IPS-NIHi11 (cell line): ENCODE measurements at places on chromosomes 2 and 18.

GRCh38 chr2:233075966-233076339 is 15.8 kb downstream of the INPP5D start:
- peak; percentile 56 for DNase-seq

DNA sequence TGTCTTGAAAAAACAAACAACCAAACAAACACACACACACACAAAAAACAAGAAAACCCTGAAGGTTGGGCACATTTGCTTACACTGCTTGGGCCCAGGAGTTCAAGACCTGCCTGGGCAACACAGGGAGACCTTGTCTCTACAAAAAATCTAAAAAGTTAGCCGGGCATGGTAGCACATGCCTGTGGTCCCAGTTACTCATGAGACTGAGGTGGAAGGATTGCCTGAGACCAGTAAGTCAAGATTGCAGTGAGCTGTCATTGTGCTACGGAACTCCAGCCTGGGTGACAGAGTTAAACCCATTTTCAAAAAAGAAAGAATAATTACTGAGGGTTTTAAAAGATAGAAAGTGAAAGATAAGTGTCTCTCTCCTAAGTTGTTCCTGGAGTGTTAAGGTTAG is 103.4 kb downstream of the MBD5 start:
- no peak for DNase-seq

DNA sequence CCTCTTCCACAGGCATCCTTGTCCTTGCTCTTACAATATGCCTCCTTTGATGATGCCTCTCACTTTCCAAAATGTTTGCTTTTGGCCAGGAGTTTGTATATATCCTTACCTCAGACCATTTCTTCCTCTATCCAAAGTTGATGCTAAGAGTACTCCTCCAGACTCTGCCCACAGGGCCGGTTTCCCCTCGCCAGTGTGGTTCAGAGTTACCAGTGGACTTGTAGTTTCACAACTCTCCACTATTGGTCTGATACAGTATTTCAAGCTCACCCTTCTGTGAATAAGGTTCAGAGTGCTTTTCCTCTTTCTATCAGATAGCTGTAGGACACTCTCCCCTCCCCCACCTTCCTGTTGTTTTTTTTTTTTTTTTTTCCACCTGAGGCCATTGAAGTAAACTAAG is 42.2 kb upstream of the LINC00305 start:
- DNase-seq, result no peak

DNA sequence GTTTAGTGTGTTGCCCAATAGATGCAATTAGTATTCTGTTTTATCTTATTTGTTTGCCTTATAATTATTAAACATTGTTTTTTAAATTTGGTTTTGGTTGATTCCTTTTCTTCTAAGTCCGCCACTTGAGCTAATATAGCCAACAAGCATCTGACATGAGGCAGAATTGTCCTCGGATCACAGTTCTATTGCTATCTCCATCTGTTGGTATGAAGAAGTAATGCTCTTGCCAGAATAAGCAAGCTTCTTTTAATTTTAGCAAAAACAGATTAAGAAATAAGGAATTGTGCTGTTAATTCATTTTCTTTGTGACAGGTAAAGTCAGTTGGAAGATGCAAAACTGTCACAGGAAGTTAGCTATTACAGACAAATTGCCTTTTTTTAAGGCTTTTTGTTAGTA is 54.3 kb downstream of the R3HDM1 start:
- no peak for DNase-seq

- no peak for DNase-seq
Measured at GRCh38 chr18:59518705-59519104, 159.6 kb upstream of the LMAN1 start.

DNA sequence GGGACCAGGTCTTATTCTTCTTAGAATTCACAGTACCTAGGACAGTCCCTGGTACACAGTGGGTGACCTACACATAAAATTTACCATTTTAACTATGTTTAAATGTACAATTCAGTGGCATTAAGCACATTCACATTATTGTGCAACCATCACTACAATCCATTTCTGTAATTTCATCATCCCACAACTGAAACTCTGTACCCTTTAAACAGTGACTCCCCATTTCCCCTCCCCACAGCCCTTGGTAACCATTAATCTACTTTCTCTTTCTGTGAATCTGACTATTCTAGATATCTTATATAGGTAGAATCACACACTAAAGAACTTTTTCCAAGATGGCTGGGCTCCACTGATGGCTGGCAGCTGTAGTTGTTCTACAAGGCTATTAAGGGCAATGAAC is 41.6 kb downstream of the GFPT1 start:
- DNase-seq, result no peak

- no peak for DNase-seq
Measured at GRCh38 chr2:67251741-67252140, 145.4 kb upstream of the ETAA1 start.

GRCh38 chr2:8619071-8619470 is 62.8 kb upstream of the ID2 start:
- no peak for DNase-seq

DNA sequence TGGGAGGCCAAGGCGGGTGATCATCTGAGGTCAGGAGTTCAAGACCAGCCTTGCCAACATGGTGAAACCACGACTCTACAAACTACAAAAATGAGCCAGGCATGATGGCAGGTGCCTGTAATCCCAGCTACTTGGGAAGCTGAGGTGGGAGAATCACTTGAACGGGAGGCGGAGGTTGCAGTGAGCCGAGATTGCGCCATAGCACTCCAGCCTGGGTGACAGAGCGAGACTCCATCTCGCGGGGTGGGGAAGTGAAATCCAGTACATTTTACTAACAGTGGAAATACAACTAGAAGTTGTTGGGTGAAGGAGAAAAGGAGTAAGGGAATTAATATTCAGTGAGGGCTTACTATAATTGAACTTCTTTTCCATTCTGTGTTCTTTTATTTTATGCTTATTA is 13.2 kb upstream of the ENOSF1 start:
- DNase-seq, result no peak

GRCh38 chr2:138373993-138374408 is 127.6 kb upstream of the SPOPL start:
- DNase-seq, result peak; percentile 25

GRCh38 chr18:75244351-75245313 is 34.0 kb downstream of the TSHZ1 start:
- peak; percentile 74 for DNase-seq

DNA sequence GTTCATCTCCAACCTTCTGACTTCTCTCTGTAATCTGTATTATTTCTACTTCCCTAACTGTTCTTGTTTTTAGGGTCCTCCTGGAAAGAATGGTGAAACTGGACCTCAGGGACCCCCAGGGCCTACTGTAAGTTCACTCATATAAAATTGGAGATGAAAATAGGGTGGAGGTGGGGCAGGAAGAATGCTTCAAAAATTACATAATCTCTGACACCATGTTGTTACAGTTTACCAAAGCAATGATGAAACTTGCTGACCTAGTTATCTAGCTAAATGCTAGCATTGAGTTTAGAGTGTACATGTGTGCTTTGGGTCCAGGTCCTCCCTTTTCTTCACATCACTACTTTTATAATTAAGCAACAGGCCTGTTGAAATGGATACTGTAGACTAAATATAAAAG is 23.1 kb downstream of the COL3A1 start:
- DNase-seq, result no peak

- DNase-seq, result no peak
Measured at GRCh38 chr18:13323186-13323585, 104.6 kb downstream of the LDLRAD4 start.

DNA sequence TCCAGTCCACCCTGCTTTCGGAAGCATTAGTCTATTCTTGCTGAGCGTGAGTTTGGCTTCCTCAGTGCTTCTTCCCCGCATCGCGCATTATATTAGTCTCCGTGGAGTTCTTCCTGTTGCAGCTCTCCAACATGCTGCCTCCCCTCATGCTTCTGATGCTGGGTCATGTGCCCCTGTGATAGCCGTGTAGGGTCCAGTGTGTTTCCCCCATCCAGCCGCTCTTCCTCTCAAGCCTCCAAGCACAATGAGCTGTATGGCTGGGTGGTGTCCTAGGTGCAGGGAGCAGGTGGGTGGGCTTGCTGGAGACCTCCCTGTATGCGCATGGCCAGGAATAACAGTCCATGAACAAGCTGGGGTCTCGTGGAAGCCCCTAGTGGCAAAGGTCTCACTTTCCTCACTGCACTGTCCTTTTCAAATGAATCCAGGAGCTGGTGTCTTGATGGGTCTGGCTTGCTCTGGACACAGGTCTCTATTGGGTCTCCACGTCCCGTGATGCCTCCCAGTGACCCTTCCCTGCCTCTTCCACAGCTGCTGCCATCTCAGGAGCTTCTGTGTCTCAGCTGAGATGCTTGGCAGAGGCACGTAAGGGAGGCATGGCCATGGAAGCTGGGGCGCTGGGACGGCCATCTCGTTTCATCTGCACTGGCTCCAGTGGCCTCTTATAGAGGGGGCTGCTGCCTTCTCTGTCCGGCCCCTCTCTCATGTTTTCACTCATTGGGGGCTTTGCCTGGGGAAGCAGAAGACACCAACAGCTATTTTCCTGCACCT is 54.8 kb upstream of the HDAC4 start:
- DNase-seq, result no peak

GRCh38 chr2:176106581-176107539 is at the start of gene HOXD11:
HOXD11 (plus strand) TSS chr2:176107280; CDS start chr2:176107356, 76 bp downstream.
- DNase-seq, result no peak

DNA sequence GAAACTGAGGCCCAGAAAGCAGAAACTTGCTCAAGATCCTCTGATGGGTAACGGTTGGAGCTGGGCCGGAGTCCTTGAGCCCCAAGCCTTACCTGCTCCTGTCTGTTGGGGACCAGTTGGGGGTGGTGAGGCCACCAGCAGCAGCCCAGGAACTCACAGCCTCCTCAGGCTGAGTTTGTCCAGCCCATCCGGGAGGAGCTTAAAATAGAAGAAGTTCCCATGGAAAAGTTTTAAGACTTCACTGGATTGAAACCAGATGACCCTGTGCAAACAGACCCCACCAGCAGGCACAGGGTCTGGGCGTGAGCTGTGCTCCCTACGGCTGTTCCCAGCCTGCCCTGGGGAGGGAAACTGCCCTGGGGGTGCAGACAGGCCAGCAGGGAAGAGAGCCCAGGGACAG is 40.6 kb upstream of the FOSL2 start:
- no peak for DNase-seq

DNA sequence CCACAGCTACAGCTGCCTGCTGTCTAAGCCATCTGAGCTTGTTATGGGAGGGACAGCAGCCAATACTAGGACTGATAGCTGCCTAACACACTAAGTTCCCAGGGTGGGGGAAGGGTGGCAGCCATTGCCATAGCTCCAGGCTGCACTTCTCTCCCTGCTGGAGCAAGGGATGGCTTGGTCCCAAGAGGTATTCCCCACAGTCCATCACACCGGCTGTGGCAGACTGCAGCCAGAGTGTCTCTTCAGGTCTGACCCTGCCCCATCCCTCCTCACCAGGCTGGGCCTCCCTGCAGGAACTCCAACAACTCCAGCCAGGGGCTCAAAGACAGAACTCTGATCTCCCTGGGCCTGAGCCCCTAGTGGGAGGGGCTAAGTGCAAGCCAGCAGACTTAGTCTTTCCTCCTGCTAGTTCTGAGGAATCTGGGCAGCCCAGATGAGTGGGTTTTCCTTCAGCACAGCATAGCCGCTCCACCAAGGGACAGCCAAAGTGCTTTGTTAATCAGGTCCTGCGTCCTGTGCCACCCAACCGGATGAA is 632.1 kb downstream of the SOCS6 start:
- DNase-seq, result no peak

- DNase-seq, result peak; percentile 89
Measured at GRCh38 chr18:47247416-47248114, 3.9 kb downstream of the SKOR2 start.

DNA sequence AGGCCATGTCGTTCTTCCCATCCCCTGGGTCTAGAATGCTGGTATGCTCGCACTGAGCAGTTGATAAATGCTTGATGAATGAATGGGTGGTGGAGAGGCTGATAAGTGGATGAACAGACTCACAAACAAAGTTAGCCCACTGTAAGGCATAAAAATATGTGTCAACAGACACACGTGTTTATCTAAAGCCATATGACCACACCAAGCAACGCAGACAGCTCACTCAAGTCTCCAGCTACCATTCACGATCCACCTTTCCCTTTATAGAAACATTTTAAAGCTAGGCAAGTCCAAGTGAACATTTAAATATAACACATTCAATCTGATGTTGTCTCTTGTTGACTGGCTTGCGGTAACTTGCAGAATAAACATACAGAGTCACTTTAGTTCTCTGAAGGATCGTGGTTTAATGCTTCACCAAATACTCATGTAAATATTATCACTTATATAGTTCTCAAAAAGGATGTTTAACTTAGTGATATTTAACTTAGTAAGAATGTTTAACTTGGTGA is 105.5 kb downstream of the NOL10 start:
- DNase-seq, result no peak

GRCh38 chr18:649341-649740 is 8.1 kb upstream of the TYMS start:
- DNase-seq, result no peak

DNA sequence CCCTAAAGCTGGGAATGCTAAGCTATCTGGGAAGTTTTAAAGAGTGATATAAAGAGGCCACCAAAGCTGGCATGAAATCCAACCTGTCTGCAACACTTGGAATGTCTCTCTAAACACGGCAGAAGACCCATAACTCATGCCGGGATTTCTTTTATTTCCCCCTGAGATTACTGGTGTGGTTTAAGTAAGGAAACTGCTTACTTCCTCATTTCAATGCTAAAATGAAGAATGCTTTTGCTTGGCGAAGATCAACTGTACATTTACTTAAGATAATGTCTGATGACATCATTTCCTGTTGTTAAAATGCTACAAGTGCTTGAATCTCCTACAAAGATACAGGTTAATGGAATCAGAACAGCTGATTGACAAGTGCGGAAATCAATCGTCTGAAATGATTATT is 353.8 kb upstream of the SALL3 start:
- DNase-seq, result no peak
